ENCODE measurements at places on chromosomes 7 and 10.

- no peak for DNase-seq
Measured at GRCh38 chr7:108114117-108114841, 15.9 kb downstream of the LAMB4 start.

- no peak for DNase-seq
Measured at GRCh38 chr10:75809003-75809402, 377.6 kb downstream of the LRMDA start.

DNA sequence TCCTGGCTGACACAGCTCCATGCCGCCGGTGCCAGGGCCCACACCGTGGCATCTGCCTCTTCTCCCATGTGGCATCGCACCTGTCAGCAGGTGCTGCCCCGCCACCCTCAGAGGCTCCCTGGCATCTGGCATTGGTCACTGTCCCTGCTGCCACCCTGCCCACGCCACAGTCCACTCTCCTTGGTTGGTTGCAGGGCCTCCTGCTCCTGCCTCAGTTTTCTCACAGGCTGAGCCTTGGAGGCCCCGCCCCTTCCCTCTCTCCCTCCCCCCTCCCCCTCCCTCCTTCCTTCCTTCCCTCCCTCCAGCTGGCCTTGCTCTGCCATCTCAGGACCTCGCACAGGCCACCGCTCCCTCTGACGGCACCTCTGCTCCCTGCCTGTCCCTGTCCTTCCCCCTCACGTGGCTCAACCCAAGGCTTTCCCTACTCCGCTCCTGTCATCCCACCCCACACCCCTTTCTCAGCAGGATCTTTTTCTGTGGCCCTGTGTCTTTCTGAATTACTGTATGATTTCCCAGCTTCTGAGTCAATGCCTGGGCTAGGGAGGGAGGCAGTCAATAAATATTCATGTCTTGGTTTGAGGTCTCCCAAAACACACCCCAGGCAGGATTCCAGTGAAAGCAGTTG lies 87.4 kb downstream of the INPP5A start:
- DNase-seq, result peak; percentile 35

- no peak for DNase-seq
Measured at GRCh38 chr10:5442065-5442989, 30.0 kb downstream of the NET1 start.

DNA sequence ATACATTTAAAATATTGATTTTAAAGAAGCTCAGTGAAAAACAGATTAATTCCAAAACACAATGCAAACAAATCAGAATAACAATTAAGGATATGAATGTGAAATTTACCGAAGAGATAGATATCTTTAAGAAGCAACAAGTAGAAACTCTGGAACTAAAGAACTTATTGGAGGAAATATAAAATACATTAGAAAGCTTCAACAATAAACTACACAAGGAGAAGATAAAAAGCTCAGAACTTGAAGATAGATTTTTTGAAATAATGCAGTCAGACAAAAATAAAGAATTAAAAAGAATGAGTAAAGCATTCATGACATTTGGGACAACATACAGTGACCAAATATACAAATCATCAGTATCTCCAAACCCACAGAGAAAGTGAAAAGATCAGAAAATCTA lies 43.2 kb downstream of the HIBADH start:
- no peak for DNase-seq

All from RWPE2 (cell line).